ENCODE measurements at places on chromosomes 5 and 9.

DNA sequence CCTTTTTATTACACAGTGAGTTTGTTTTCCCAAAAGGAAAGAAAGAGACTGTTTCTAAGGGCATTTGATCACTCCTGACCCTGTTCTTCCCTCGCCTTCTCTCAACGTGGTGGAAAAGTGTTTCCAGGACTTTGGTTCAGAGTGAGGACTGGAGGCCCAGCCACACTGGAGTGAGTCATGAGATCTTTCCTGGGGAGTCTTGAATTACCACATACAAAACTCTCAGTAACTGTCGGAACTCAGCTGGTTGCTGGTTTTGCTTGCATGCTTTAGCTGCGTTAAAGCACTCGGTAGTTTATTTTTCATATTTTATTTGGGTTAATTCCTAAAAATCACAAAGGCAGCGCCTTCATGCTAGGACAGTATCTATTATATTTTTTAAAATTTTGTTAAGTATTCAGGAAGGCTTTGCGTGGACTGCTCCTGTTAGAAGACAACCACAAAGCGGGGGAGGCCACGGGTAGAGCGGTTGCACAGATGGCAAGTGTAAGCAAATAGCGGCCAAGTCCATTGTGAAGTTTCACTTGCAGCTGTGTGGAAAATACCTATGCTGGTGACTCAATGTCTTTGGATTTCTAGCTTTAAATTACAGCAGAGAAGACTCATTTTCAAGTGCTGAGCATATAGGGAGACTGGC is 77.7 kb downstream of the ARSB start:
- DNase-seq, result no peak

- DNase-seq, result no peak
Measured at GRCh38 chr9:85502815-85503655, 238.7 kb downstream of the AGTPBP1 start.

DNA sequence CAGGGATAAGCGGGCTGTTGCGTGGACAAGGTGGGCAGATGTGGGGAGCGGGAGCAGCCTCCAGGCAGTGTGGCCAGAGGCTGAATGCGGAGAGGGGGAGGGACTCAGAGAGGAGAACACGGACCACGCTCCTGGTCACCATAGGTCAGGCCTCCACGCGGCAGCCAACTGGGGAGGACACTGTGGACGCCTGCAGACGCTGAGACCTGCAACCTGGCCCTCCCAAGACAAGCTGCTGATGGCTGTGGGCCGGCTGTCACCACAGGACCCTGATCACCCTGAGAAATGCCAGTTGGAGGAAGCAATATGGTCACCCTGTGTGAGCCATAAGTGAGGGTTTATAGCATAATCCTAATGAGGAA is 16.8 kb downstream of the LPCAT1 start:
- no peak for DNase-seq

DNA sequence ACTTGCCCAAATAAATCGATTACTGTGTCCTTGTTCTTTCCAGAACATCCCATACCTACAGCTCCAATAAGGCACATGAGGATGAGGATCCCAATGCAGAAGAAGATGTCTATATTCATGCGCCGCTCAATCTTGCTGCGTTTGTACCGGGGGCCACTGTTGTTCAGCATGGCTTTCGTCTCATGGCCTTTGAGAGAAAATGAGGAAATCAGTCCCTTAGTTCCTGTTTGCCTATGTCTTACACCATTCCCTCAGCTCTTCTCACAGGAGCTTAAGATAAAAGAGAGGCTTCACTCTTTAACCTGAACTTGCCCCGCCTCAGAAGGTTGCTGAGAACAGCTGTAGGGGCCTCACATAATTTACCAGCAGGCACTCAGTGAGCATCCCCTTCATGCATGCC is 211.6 kb downstream of the ATP10B start:
- no peak for DNase-seq

GRCh38 chr9:136784249-136784996 is 6.7 kb upstream of the TMEM141 start:
- DNase-seq, result no peak

DNA sequence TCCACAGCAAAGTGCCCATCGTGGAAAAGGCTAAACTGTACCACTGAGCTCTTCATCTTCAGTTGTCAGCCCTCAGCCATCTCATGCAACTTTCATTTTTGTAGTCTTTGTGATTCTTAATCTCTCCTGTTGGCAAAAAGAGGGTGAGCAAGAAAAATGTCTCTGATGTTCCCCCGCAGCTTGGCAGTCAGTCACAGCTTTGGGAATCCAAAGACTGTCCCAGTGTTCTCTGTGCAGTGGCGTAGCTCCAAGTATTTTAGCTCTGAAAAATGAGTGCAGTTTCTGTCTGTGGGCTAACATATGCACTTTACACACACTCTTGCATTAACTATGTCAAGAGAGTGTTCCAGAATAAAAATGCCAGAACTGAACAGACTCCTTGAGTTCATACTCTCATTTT is 372.2 kb downstream of the TMEM232 start:
- DNase-seq, result no peak

GRCh38 chr9:114291886-114292590 is 30.9 kb upstream of the ORM1 start:
- DNase-seq, result no peak

GRCh38 chr5:1508659-1509290 is 15.0 kb downstream of the LPCAT1 start:
- no peak for DNase-seq

GRCh38 chr5:139104577-139105276 is 93.4 kb downstream of the SIL1 start:
- DNase-seq, result peak; percentile 53

- no peak for DNase-seq
Measured at GRCh38 chr5:110104060-110104725, 414.5 kb downstream of the MAN2A1 start.

GRCh38 chr9:121239071-121239470 is 28.9 kb upstream of the GSN start:
- no peak for DNase-seq

DNA sequence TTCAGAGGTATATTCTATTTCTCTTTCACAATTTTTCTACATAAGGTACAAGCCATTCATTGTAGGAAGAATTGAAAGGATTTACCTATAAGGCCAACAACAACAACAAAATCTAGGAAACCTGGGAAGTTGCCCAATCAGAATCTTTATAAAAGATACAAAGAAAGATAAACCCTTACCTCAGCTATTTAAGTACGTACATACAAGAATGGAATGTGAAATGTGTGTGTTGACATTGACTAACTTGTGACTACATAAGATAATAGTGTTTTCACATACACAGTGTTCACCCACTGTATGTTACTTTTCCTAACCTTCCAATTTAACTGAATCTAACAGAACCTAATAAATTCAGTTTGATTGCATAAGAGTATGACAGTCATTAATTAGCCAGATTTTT is 154.1 kb downstream of the ADAMTS6 start:
- no peak for DNase-seq

- DNase-seq, result no peak
Measured at GRCh38 chr9:112111461-112111860, 63.6 kb downstream of the SUSD1 start.

GRCh38 chr9:38272710-38273109 is 119.8 kb upstream of the ALDH1B1 start:
- no peak for DNase-seq

DNA sequence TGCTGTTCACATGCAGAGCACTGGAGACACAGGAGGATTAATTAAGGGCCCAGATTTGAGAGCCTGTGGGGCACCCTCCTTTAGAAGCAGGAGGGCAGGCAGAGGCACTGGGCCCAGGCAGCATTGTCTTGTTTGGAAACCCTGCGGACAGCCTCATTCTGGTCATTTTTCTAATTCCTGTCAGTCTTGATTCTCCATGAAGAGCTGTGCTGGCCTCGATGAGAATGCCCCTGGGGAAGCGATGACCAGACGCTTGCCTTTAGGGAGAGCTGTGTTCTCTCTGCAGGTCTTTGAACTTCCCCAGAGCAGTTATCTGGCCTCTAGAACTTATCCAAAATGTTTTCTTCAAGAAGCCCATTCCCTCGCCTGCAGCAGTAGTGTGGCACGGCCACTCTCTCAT is 117.8 kb upstream of the PTCH1 start:
- DNase-seq, result no peak

- DNase-seq, result no peak
Measured at GRCh38 chr9:137759117-137759516, 118.5 kb upstream of the CACNA1B start.

DNA sequence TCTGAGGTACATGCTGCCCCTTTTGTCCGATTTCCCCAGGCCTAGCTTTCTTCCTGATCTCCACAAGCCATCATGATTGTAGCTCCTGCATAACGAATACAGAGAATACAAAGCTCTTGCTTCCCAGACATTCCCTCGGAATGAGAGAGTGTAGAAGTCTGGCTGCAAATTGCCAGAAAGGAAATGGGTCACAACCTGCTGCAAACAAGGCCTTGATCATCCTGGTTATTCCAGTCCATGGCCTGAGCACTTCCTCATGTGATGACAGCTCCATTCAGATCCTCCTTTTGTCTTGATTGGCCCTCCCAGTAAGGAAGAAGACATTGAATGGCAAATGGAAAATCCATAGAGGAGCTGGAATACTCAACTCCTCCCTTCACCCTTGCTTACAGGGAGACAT is 136.0 kb upstream of the ADRA1B start:
- no peak for DNase-seq

- no peak for DNase-seq
Measured at GRCh38 chr5:74073257-74073656, 447.3 kb downstream of the ARHGEF28 start.

- no peak for DNase-seq
Measured at GRCh38 chr5:174097486-174098185, 52.1 kb downstream of the NSG2 start.

DNA sequence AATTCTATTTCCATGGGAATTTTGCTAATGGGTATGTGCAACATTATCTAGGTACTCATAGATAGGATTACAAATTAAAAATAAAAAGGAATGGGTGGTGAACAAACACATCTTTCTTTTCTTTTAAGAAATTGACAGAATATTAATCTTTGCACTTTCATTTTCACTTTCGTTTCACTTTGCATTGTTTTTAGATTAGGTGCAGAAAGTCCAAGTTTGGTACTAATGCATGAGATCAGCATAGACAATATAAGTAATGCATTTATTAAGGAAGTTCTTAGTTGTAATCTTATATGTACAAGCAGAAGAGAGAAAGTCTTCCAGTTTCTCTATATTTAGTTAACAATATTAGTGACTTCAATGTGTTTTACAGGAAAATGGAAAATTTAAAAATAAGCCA is 196.5 kb downstream of the COMMD10 start:
- DNase-seq, result no peak

DNA sequence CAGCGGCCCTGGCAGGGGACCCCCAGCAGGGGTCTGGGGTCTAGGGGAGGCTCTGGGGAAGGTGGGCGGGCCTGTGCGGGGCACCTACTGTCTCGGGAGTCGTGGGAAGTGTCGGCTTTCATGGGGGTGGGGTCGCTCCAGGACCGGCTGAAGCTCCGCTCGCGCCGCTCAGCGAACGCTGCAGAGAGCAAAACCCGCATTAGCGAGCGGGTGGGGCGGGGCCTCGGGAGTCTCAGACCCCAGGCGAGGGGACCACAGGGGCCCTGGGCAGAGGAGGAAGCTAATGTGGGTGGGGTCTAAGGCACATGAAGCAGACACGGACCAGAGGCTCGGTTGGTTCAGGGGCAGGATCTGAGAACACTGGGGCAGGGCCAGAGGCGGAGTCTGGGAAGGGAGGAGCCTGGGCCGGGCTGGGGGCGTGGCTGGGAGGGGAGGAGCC is 5.5 kb downstream of the NSMF start:
- no peak for DNase-seq

DNA sequence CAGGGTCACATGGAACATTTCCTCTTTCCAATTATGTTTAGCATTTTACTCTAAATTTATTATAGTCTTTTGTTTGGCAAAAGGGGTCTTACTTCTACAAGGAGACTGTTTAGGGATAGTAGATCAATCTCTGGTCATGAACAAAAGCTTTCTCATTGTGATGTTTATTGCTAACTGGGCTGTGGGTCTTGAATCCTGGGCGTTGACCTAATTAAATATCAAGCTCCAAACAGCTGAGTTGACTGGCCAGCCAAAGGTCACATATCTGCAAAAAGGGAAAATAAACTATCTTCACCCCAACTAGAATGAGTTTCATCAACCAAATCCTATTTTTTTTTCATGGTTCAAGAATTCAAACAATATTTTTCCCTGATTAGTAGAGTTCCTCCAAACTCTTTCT is 245.4 kb upstream of the TUT7 start:
- DNase-seq, result no peak

DNA sequence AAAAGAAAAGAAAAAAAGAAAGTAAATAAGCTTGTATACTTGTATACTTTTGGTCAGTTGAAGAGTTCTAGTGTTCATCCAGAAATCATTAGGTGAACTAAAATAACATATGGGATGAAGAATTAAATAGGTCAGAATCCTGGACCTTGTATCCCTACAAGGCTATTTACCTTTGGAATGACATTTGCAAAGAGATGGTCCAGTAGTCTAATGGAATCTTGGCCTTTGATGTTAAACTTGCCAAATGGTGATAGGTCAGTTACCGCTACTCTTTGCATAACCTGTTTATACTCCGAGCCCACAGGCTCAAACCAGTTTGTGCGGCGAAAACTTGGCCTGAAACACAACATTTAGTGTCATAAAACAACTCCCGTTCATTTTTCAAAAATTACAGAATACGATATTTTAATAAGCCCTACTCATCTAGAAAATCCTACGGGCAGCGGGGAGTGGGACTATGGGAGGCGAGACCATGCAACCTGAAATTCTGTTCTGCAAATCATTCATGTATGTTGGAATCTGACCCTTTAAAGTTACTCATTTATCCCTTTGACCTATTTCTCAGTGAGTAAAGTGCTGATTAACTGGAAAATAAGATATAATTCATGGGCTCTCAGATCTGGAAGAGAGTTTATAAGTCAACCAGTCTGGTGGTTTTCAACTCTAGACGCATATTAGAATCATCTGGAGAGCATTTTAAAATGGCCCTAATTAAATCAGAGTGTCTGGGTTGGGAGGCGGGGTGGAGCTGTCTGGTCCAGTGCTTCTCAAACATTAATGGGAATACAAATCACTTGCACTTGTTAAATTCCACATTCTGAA is 38.6 kb downstream of the DMGDH start:
- DNase-seq, result no peak

DNA sequence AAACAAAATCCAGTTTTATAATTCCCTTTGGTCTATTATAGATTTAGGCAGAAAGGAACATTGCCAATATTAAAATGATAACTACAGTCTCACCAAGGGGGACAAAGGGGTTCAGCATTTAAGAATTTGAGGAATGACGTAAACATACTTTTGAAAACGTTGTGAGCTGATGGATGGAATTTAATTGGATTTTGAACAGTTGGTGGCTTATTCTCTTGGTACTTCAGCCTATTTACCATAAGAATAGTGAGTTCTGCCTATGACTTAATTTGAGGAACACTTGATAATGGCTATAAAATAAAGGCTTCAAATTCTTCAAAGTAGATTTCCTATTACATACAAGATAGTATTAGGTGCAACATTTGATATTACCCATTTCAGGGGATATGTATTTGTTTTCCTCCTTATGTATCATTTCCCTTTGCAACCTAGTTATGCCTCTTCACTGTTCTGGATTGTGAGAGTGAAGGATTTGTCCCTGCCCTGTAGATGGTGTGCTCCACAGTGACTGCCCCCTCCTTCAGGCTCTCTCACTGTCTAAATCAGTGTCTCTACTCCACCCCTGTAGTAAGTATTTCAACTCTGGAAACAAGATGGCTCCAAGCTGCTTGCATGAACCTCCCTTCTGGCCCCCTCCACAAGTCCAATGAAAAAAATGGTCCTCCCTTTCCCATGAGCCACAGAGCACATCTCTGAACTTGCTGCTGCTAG is 225.6 kb downstream of the ARHGEF28 start:
- no peak for DNase-seq
